Effector CD8-positive, alpha-beta T cell (primary cell): ENCODE measurements at places on chromosomes 16 and 17.

DNA sequence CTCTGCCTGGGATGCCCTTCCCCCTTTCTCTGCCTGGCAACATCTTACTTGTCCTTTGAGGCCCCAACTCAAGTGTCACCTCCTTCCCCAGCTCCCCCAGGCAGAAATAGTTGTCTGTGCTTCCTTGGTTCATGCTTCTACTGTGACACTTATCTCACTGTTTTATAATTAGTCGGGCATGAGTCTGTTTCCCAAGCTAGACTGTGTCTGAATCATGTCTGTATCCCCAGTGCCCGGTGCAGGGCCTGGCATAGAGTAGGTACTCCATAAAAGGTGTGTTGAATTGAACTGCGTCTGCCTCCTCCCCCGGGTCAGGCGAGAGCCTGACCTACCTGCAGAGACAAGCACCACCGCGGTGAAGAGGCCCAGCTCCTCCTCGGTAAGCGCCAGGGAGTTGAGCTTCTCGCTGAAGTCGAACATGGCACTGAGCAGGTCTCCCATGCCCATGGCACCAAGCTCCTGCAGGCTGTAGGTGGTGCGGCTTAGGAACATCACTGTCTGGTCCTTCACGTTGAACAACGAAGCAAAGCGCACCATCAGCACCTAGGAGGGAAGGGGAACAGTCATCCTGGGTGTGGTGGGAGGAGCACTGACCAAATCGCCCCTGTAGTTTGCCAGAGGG lies 6.7 kb downstream of the NR1D1 start:
- DNase-seq, result no peak

DNA sequence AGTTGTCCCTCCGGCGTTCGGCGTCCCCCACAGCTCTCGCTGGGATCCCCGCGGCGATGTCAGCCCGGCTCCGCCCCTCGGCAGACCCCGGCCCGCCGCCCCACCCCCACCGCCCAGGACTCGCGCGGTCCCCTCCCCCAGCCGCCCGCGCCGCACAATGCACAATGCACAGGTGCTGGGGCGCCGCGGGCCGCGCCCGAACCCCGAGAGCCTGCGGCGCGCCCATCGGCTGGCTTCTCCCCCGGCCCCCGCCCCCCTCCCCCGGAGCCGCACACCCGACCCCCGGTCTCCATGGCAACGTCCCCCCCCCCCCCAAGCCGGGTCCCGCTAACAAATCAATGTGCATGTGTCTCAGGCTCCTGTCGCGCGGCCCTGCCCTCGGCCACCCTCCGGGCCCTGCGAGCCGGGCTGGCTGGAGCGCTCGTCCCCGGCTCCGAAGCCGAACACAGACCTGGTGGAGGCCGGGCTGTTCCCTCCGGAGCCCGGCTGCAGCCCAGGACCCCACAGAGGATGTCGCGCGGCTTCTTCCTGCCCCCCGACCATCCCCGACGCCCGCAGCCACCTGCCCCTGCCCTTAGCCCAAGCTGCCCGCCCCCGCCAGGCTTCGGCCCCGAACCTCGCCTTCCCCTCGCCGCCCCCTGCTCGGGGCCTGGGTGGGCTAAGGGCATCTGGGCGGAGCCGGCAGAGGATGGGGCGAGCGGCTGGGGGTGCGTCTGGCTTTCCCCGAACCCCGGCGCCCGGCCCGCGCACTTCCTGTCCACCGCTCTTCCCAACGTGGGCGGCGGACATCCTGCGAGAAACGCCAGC lies 818 bp upstream of the CBX8 start:
- peak; percentile 50 for DNase-seq

DNA sequence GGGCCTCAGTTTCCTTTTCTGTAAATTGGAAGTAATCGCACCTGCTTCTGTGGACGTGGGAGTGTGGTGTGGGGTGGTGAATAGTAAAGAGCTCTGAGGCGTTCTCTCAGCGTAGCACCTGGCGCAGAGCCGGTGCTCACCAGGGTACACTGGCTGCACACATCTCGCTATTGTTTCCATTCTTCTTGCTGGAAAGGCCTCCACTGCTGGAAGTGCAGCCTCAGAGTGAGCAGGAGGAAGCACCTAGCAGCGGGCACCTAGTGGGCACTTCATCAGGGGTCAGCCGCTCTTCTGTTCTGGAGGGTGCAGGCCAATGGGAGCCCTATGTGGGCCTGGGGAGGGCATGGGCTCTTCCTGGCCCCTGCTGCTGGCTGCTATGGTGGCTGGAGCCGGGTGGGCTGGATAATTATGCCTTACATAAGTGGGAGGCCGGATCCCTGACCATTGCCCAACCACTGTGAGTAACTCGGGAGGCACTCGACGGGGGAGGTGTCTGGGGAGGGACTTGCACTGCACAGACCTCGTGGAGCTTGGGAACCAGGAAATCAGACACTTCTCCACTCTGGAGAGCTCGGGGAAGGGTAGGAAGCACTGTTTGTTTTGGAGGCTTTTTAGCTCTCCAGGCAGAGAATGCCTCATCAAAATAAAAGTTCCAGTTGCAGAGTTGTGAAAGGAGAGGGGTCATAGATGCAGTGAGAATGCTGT lies 1.7 kb downstream of the MAP2K3 start:
- DNase-seq, result no peak

DNA sequence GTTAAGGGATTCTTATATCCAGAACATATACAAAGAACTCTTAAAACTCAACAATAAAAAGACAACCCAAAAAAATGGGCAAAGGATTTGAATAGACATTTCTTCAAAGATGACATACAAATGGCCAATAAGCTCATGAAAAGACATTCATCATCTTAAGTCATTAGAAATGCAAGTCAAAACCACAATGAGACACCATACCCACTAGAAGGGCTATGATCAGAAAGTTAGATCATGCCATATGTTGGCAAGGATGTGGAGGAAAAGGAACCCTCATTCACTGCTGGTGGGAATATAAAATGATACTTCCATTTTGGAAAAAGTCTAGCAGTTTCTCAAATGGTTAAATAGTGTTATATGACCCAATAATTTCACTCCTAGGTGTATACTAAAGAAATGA lies 9.4 kb downstream of the PLD6 start:
- no peak for DNase-seq

DNA sequence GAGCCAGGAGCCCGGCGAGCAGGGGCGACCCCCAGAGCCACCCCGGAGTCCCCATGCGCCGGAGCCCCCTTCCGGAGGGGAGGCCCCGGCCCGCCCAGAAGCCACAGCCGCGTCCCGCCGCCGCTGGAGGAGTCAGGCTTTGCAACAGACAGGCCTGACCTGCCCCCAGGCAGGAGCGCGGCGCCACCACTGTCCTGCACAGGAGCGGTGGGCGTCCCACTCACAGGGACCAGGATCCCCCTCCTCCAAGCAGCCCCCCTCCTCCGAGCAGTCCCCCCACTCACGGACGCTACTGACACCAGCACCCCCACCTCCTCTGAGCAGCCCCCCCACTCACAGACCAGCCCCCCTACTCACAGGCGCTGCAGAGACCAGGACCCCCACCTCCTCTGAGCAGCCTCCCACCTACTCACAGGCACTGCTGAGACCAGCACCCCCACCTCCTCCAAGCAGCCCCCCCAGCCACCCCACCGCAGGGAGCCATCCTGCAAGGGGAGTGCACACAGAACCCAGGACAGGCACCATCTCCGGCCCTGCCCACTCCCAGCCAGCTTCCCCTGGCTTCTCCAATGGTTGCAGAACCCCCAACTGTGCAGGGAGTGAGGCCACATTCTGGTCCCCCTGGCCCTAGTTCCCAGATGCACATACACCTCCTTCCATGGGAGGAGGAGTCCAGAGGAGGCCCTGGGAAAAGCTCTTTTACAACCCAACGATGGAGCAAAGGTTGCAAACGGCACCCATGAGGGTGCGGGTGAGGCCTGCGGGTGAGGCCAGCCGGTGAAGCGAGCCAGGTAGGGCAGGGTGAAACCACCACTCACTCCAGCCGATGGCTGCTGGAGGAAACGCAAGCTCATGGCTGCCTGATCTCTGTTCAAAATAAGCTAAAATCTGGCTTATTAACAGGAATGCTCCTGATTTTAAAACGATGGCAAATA lies 69.9 kb downstream of the ABR start:
- no peak for DNase-seq

- DNase-seq, result no peak
Measured at GRCh38 chr16:59697761-59698160, 963.6 kb upstream of the GOT2 start.

GRCh38 chr17:76543826-76544545 lies 4.1 kb downstream of the PRCD start:
- no peak for DNase-seq

GRCh38 chr17:40095351-40095943 lies 4.9 kb downstream of the NR1D1 start:
- DNase-seq, result no peak

- DNase-seq, result no peak
Measured at GRCh38 chr16:10562361-10562899, 18.0 kb downstream of the EMP2 start.

- no peak for DNase-seq
Measured at GRCh38 chr16:78929841-78930240, 670.7 kb downstream of the MAF start.

GRCh38 chr16:3873482-3874173 lies 6.9 kb downstream of the CREBBP start:
- no peak for DNase-seq

GRCh38 chr16:30060346-30060745 lies 5.2 kb upstream of the ALDOA start:
- DNase-seq, result no peak

DNA sequence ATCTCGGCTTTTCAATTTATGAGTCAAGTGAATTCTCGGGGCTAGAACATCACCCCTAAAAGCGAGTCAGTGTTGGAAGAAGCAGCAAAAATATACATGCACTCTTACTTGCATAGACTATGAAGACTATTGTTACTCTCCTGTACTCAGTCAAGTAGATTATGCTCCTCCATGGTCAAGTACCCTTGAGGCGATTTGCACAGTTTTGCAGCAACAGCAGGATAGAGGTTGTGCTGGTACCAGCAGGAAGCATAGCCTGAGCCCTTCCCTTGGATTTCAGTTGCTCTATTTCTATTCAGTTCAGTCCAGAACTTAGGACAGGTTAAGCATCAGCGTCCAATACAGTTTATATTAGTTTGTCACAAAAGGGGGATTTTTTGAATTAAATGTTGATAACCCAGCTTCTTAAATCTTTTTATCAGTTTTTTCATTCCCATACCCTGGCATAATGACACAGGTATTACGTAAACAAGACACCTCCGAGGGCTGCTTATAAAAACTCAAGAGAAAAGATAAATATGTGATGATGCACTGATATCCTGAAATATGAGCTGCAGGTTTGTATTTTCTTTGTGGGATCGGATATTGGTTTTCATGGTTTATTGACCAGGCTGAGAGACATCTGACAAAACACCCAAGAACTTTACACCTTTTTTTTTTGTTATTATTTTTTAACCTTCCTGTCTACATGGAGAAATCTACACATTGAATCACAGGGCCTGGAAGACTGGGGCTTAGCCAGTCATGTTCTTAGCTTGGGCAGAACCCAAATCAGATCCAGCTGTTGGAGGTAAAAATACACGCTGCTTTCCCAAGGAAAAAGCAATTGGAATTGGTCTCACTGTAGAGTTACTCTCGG lies 144.1 kb downstream of the PITPNC1 start:
- no peak for DNase-seq

DNA sequence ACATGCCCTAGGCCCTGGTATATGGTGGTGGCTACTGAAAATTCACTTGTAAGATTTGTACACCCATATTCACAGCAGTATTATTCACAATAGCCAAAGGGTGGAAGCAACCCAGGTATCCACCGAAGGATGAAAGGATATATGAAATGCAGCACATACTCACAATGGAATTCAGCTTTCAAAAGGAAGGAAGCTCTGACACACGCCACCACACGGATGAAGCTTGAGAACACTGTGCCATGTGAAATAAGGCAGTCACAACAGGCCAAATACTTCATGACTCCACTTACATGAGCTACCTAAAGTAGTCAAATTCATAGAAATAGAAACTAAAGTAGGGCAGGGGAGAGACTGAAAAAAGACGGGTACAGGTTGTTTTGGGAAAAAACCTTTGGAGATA lies 2.9 kb downstream of the XPO6 start:
- DNase-seq, result no peak

DNA sequence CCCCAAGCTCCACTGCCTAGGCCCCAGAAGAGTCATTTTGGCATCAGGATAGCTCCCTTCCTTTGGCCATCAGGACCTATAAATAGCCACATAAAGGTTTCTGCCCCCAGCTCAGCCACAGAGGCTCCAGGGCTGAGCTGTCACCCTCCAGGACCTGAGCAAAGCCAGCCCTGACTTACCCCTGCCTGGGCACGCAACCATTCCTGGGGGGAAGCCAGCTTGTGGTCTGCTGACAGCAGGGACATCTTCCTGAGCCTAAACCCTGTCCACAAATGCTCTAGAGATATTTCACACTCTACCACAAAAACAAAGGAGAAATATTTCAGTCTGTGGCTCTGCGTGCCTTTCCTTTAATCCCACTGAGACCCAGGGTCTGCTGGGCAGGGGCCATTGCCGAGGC lies 123.7 kb upstream of the CCL2 start:
- DNase-seq, result no peak

DNA sequence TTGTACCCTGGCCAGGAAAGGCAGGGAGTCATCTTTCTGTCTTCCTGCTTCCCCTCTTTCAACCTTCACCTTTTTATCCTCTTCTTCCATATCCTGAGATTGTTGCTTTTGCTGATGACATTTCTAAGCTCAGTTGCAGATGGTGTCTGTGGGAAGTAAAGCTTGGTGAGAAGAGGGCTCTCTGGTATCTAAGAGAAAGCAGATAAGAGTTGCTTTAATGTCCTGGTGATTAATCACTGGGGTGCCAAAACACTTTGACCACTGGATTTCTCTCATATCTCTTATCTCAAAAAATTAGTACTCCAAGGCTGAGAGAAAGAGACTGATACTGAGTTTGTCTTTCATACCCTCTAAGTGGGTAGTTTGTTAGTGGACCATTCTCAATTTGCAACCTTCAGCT lies 71.3 kb downstream of the NEUROD2 start:
- no peak for DNase-seq

DNA sequence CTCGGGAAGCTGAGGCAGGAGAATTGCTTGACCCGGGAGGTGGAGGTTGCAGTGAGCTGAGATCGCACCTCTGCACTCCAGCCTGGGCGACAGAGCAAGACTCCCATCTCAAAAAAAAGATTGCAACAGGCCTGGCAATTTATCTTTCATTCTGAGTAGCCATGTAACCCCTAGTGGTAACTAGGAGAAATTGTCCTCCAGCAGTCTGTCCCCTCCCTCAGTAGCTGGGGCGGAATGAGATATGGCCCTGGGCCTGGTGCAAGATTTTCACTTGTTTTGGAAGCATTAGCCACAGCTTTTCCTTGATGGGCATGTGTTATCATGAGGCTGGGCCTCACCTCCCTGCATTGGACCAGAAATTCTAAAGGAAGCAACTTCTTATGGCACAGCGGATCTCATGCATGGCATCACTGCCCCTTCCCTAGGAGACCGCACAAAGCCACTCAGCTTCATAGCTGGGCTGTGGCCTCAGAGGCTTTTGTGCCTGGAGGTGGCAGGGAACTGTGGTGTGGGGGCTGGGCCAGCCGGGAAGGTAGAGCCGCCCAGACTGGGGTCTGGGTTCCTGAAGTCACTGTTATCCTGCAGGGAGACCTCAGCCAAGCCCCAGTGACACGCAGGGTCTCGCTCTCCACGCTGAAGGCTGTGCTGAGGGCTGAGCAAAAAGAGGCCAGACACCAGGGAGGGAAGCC lies 13.4 kb downstream of the NATD1 start:
- no peak for DNase-seq

GRCh38 chr16:56606476-56607108 lies 1.8 kb upstream of the MT2A start:
- no peak for DNase-seq
